ENCODE measurements at places on chromosomes 3 and 15. TPM values are rescaled to one million over a fixed set of nuclear protein-coding genes. Genes with fewer than 3 reads are reported as not detected.

Gene LRRC2
- total RNA-seq, result 0.26 TPM

GRCh38 chr3:102796804-102797203 is 362.0 kb downstream of the ZPLD1 start:
- no peak for DNase-seq

Gene REC114
- not detected for total RNA-seq

DNA sequence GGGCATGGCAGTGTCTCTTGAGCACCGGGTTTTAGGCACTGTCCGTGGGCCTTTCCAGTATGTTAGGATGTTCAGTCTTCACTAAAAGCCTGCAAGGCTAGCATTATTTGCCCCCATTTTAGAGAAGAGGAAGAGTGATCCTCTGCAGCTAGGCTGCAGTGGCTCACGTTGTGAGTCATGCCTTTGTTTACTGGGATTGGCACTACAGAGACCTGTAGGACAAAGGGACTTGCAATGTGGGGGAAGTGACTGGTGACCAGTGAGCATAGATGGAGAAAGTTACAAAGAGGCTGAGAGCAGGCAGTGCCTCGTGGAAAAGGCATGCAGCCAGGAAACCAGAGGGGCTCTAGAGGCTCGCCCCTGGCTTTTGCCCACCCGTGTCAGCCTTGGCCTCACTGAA is 26.8 kb upstream of the CPNE9 start:
- DNase-seq, result no peak

DNA sequence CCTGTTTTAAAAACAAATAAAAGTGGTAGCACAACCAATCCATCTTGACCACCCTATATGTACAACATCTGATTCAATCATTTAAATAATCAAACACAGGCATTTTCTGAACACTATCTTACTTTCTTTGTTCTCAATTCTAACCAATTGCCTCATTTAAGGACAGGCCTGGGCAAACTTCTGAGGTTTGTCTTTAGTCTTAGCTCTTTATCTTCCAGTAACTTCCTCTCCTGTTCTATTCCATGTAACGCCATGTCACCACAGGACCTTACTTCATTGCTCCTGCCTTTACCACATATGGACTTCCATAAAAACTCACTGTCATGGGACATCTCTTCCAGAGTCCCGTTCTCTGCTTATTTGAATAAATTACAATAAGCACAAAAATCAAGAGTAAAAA is 14.9 kb downstream of the HDGFL3 start:
- no peak for DNase-seq

DNA sequence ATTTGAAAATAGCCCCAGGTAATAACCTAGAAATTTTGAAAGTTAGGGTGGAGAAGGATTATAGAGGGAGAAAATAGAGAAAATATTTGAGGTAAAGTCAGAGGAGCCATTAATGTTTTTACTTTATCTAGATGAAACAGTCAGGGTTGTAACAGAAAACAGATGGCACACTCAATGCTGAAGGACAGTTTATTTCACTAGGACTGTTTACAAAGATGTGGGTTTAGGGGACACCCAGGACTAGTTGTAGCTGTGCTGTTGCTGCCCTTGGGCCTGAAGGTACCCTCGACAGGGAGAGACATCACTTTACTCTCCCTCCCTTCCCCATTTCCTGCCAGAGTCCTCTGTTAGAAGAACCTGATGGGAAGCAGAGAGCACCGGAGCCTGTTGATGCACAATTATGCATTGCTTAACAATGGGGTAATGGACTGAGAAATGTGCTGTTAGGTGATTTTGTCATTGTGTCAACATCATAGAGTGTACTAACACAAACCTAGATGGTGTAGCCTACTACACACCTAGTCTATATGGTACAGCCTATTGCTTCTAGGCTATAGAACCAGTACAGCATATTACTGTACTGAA is 103.8 kb downstream of the GALK2 start:
- no peak for DNase-seq

GRCh38 chr3:16818194-16818593 is 66.6 kb upstream of the PLCL2 start:
- no peak for DNase-seq

DNA sequence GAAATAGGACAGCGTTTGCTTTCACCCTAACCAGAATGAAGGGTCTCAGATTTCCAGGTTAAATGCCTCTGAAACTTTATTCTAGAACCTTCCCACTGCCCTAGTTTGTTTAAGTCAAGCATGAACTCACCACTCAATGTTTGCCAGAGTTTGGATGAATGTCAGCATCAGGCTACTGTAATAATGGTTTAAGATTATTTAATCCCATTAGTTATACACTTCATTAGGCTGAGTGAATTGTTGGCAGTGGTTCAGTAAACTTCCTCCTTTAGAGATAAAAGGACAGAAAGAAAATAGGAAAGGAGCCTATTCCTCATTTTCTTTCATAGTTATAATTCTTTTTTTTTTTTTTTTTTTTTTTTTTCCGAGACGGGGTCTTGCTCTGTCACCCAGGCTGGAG is 401.9 kb upstream of the TPRG1 start:
- DNase-seq, result no peak

- no peak for DNase-seq
Measured at GRCh38 chr3:37652851-37653250, 208.8 kb upstream of the CTDSPL start.

- DNase-seq, result no peak
Measured at GRCh38 chr15:89494941-89495637, 1.3 kb downstream of the RHCG start.

DNA sequence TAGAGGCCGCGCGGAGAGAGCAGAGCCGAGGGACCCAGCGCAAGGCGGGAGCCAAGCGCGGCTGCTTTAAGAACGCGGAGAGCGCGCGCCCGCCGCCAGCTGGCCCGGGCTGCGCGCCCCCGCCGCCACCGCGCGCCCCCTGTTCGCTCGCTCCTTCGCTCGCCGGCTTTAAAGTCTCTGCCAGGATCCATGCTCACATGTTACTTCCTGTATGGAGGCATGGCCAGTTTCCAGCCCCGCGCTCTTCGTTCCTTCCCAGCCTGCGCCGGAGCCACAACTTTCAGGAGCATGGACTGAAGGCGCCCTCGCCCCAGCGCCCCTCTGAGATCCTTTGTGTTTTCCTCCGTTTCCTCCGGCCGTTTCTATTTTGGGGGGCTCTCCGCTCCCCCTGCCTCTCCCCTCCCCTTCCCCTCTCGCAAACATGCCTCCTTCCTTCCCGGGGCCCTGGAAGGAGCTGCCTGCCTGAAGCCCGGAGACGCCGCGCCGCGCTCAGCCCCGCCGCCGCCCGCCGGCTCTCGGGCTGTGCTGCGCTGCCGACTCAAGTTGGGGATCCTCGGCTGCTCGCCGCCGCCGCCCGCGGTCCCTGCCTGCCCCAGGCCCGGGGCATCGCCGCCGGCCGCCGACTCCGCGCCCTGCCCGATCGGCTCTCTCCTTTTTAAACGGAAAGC is at the start of gene PTPRG:
Gene PTPRG (plus strand): TSS at position 198 of the 668 bp plus-strand sequence. CDS start 717 bp downstream, outside the sequence.
- no peak for DNase-seq

DNA sequence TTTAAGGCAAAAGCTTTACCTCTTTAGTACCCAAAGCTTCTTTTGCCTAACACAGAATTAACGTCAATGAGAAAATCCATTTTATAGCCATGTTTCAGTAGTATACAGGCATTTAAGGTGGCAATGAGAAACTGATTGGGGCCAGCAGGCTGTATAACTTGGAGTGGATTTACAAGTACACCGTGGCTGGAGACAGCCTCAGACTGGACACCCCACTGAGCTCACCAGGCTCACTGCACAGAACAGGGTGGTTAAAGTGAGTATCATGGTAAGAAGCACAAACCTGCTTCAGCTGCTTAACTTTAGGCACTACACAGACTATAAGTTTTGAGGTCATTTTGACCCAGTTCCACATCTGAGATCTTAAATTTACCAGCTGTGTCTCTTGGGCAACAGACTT is 8.9 kb downstream of the CPOX start:
- no peak for DNase-seq

DNA sequence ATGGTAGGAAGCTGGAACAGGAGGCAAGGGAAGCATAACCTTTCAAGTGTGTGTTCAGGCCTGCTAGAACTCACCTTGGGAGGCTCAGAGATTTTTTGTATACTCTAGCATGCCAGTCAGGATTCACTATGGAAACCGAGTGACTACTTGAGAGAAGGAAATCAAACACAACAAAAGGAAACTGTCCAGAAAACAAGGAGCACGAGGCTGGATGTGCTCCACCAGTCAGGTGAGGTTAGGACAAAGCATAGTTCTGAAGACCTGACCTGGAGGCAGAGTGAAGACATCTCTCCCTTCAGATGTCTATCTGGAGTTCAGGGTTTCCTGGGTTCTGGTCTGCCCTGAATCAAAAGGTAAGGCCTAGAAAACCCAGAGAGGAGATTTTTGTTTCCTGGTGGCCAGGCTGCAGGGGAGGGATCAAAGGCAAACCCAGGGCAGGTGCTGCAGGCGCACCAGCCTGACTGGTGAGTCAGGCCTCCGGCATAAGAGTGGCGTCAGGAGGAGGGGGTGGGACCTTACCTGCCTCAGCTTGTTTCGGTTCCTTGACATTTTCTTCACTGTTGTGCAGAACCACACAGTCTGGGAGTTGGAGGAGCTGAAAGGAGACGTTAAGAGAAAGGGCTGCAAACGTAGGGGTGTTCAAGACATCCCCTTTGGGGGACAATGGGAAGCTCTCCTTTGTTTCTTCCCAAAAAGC is 52.2 kb upstream of the OSBPL11 start:
- no peak for DNase-seq

Gene STOML1
- total RNA-seq, result 10.8 TPM
